Stimulated activated CD8-positive, alpha-beta memory T cell treated with anti-CD3 and anti-CD28 coated beads, Interleukin-12 subunit alpha, Interleukin-12 subunit beta, amount 100 ng/mL, for 4 hours (primary cell): ENCODE measurements at places on chromosomes 16 and 17.

GRCh38 chr17:57875290-57876022 is 25.6 kb upstream of the MRPS23 start:
- DNase-seq = no peak

- DNase-seq = no peak
Observed at GRCh38 chr16:65334081-65334480, 212.2 kb upstream of the CDH11 start.

DNA sequence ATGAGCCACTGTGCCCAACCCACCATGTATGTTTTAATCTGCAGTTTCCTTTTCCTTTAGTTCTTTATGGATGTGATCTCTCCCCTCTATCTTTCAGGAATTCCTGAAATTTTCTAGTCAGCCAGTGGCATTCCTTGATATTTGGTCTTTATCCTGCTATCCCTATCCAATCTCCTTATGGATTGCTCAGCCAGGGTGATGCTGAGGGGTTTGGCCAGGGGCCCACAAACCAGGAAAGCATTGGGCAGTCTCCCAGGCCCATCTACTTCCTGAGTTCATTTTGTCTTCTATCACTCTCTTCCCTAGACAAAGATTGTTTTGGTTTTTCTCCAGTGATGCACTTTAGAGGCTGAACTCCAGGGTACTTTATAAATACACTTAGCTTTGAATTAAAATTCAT is 115.9 kb downstream of the KATNIP start:
- no peak for DNase-seq

GRCh38 chr17:30831663-30832437 is at the start of gene ATAD5:
TSS of gene ATAD5 (plus strand) at chr17:30831966. CDS start at chr17:30832348, 382 bp downstream.
- DNase-seq = peak; percentile 79

DNA sequence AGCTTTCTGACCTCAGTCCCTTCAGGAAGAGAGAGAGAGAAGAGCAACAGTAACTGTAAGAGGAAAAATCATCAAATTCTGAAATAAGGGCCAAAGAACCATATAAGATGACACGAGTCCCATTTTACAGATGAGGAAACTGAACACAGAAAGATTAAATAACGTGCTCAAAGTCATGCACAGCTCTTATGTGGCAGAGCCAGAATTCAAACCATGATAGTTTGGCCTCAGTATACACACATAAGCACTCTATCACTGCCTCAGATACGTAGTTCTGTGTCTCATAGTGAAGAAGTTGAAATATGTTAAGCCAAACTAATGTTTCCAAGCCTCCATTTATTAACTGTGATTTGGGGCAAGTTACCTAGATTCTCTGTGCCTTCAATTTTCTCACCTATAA is 1.9 kb upstream of the ZNF19 start:
- DNase-seq = no peak

- DNase-seq = no peak
Observed at GRCh38 chr17:48760411-48760810, 31.9 kb upstream of the HOXB13 start.

DNA sequence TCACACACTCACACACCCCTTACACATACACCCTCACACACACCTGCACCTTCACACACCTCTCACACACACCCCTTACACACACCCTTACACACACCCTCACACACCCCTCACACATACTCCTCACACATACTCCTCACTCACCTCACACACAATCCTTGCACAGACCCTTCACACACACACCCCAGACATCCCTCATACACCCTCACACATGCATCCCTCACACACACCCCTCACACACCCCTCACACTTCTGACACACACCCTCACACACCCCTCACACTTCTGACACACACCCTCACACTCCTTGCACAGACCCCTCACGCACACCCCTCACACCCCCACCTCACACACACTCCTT is 23.9 kb downstream of the C17orf67 start:
- DNase-seq = no peak

GRCh38 chr16:87945351-87946042 is 5.7 kb upstream of the BANP start:
- no peak for DNase-seq

DNA sequence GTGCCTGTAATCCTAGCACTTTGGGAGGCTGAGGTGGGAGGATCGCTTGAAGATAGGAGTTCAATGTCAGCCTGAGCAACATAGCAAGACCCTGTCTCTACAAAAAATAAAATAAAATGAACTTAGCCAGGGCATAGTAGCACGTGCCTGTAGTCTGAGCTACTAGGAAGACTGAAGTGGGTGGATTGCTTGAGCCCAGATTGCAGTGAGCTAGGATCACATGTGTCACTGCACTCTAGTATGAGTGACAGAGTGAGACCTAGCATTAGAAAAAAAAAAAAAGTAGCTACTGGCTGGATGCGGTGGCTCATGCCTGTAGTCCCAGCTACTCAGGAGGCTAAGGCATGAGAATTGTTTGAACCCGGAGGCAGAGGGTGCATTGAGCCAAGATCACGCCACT is 6.0 kb downstream of the ADAP2 start:
- DNase-seq = no peak

DNA sequence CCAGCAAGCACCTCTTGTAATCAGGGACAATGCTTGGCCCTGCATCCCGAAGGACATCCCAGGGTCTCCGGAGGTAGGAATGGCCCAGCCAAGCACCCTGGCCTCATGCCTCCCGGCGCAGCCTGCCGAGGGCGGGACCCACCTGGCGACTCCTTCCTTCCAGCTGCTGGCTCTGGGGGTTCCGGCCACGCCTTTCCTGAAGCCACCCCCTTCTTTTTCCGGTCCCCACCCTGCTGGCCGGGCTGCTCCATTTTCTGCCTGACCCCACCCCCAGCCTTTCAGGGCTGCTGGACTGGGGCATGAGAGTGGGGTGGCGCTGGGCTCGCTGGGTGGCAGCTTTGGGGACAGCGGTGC is 22.5 kb upstream of the CIBAR2 start:
- DNase-seq = no peak

GRCh38 chr17:14745541-14745940 is 444.7 kb downstream of the HS3ST3B1 start:
- DNase-seq = no peak

GRCh38 chr17:81401723-81402529 is 6.7 kb downstream of the BAHCC1 start:
- DNase-seq = no peak

- no peak for DNase-seq
Observed at GRCh38 chr16:60110531-60110930, 1376.4 kb upstream of the GOT2 start.

- no peak for DNase-seq
Observed at GRCh38 chr16:14105760-14106375, 34.7 kb downstream of the MRTFB start.

GRCh38 chr17:37608351-37609169 is 658 bp downstream of the SYNRG start:
- DNase-seq = no peak

DNA sequence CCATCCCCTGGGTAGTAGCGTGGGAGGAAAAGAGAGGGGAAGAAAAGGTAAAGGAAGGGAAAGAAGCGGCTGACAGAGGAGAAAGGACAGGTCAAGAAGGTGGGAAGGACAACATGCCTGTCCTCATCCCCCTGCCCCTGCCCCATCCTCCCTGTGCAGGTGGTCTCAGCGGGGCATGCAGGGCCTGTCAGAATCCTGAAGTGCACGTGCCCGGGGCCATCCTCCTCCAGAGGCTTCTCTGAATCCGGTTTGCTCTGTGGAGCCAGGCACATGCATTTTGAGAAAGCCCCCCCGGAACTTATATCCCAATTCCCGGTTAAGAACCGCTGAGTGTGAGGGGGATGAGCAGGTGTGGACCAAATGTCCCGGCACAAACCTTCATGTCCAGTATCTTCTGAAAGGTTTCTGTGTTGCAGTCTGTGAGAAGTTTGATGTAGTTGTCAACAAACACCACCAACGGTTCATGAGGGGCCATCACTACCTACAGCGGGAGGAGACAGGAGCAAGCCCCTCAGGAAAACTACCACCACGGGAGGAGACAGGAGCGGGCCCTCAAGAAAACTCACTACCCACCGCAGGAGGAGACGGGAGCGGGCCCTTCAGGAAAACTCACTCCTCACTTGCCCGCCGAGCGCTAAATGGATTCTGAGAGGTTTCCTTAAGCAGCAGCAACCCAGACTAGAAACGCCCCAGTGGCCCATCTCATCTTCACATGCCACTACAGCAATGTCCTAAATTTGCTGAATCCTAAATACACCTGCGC is 167.0 kb upstream of the RPH3AL start:
- no peak for DNase-seq

GRCh38 chr16:86762095-86762494 is 183.7 kb downstream of the FOXL1 start:
- no peak for DNase-seq

GRCh38 chr16:57956924-57957672 is 13.8 kb downstream of the CNGB1 start:
- DNase-seq = no peak

- no peak for DNase-seq
Observed at GRCh38 chr16:74201576-74201975, 95.0 kb upstream of the PSMD7 start.

GRCh38 chr17:1005361-1005946 is 8.5 kb downstream of the TIMM22 start:
- DNase-seq = no peak

DNA sequence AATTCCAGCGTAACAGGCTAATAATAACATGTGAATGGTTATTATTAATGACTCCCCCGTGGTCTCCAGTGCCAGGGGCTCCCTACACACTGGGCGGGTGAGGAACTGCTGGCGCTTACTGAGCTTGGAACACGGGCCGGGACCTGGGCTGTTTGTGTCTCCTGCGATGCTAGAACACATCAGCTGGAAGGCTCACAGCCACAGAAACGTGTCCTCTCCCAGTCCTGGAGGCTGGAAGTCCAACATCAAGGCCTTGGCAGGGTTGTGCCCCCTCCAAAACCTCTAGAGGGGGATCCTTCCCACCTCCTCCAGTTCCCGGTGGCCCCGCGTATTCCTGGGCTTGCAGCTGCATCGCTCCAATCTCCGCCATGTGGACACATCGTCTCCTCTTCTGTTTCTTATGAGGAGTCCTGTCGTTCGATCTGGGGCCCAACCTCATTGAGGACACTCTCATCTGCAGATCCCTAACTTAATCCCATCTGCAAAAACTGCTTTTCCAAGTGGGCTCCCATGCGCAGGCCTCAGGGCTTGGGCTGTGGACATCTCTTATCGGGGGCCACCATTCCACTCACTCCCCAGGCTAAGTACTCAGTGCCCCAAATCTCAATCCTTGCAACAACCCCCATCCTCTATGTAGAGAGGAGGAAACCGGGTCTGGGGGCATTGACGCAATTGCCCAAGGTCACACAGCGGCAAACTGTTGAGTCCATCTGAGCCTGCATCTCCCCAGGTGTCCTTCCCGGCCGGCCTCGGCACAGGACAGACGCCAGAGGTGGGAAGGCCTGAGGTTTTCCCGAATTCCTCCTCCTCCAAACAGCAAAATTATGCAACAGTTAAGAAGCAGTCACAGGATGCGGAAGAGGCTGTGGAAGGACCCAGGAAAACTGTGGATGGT is 193.9 kb downstream of the IRF8 start:
- no peak for DNase-seq

DNA sequence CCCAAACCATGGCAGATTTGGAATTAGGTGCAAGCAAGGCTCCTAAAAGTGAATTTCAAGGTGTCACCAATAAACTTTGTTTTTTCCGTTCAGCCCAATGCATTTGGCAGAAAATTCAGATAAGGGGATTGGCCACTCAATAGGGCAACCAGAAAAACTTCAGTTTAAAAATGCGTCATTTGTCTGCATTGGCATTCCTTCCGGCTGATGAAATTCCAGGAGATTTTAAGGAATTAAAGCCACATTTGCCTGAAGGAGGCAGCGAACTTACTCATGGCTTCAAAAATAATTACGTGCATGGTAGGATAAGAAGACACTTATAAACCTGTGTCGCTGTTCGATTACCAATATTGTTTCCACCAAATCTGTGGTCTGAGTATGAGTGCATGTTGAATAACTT is 151.9 kb downstream of the SALL1 start:
- DNase-seq = no peak
